ENCODE measurements at places on chromosomes 5 and 9.

DNA sequence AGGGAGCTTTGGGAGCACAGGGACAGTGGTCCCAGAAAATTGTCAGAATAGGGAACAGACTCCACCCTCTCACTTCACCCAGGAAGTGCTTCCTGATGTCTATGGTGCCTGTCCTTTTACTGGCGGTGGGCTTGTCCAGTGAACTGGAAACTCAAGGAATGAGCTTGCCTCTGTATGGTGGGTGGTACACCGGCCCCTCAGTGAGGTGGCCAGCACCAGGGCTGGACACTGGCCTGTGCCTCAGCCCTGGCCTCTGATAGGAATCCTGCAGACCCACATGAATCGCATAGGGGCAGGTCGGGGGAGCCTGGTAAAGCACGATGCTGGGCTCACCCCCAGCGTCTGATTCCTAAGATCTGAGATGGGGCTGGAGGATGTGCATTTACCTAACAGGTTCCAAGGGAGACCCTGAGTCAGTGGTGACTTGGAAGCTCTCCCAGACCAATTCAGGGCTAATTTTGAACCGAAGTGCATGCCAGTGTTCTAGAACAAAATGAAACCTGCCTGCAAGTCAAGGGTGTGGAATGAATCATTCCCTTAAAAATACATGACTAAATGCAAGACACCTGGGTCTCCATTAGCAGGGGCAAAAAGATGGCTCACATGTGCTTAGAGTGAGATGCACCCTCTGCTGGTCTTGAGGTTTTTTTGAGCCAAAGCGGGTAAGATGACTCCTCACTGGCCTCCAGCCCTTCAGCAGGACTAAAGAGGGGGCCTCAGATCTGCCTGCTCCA lies 178.3 kb downstream of the HSPA4 start:
- no peak for DNase-seq

DNA sequence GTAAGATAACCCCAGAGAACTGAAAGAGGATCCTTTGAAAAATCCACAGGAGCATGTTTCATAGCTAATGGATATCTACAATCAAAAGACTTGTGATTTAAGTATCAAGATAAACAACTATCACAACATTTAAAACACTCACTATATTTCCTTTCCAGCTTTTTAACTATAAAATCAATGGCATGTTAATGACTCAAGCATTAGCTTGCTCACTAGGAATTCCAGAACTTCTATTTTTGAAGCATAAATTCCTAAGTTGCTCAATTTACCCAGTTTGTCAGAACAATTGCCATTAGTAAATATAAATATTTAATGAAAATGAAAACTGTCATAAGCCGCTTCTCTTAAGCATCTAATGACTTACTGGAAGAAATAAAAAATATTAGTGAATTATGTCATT lies 355.3 kb downstream of the PRELID2 start:
- DNase-seq, result no peak

DNA sequence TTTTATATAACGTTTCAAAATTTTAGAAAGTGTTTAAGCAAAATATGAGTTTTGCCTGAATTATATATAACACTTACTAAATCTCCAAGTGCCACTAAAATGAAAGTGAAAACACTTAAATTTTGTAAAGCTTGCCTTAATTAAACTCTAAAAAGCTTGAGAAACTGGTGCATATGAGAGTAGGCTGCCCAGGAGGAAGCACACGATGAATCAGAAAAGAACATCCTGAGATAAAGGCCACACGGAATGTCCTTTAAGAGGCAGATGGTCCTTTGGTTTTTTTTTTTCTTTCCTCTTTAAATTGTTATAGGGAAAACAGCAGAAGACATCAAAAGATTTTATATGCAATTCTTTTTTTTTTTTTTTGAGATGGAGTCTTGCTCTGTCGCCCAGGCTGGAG lies 60.3 kb downstream of the HABP4 start:
- DNase-seq, result no peak

DNA sequence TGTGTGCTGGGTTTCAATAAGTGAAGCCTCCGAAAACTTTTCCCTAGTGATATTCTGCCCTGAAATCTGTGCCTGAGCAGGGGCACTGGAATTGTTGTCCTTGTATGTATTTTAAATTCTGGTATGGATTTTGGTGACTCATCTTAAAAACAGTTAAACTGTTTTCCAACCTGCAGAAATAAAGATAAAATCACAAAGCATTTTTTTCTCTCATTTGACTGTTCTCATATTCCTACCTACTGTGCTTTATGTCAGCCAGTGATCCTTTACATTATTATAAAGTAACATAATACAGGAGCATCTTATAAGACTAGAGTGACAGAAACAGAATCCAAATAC lies 10.9 kb upstream of the TAF11L2 start:
- DNase-seq, result no peak

- no peak for DNase-seq
Measured at GRCh38 chr9:19533373-19533772, 124.6 kb downstream of the ACER2 start.

GRCh38 chr9:101201630-101202029 lies 173.1 kb downstream of the PLPPR1 start:
- no peak for DNase-seq

DNA sequence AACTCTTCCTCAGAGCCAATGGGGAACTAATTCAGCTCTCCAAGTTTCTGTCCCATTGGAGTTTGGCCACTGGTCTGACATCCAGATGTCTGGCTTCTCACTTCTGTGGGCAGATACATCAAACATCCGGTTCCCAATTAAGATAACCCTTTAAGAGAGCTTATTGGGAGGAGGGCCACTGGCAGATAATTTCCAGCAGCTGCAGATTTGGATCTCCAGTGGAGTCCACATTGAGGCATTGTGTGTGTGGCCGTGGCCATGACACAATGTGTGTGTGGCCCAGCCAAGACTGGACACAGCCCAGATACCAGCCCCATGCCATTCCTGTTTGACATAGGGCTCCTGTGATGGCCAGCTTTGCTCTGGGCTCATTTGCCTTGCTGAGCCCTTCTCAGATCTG lies 110.5 kb upstream of the MAP1B start:
- no peak for DNase-seq

DNA sequence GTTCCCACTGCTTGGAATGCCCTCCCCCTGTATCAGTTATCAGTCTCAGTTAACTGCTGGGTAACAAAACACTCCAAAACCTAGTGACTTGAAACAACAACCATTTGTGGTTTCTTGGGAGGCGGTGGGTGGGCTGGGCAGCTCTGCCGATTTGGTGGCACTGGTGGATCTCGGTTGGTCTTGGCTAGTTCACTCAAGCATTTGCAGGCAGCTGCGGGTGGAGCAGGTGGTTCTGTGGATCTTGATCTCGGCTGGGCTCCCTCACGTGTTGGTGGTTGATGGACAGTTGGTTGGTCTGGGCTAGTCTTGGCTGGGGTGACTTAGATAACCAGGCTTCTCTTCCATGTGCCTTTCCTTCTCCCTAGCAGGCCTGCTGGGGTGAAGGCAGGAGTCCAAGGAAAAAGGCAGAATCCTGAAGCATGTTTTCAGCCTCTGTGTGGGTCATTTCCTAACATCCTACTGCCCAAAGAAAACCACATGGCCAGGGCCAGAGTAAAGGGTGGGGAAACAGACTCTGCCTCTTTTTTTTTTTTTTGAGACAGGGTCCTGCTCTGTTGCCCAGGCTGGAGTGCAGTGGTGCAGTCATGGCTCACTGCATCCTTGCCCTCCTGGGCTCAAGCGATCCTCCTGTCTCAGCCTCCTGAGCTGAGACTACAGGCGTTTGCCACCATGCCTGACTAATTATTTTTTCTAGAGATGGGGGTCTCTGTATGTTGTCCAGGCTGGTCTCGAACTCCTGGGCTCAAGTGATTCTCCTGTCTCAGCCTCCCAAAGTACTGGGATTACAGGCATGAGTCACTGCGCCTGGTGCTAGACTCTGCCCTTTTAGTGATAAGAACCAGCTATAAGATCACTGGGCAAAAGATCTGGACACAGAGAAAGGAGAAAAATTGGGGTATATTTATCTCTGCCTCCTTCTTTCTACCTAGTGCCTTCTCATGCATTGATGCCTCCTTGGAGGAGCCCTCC lies 183.7 kb downstream of the RGS3 start:
- no peak for DNase-seq

GRCh38 chr5:17087035-17087434 lies 130.4 kb upstream of the BASP1 start:
- no peak for DNase-seq
